Body of pancreas (tissue), 4 donors: ENCODE measurements at places on chromosomes 5 and 9.

GRCh38 chr9:103902263-103902662 is 191.8 kb upstream of the SMC2 start:
- DNase-seq: no peak

- DNase-seq: no peak
These were observed 269.9 kb upstream of the MSX2 start for GRCh38 chr5:174454464-174454863.

DNA sequence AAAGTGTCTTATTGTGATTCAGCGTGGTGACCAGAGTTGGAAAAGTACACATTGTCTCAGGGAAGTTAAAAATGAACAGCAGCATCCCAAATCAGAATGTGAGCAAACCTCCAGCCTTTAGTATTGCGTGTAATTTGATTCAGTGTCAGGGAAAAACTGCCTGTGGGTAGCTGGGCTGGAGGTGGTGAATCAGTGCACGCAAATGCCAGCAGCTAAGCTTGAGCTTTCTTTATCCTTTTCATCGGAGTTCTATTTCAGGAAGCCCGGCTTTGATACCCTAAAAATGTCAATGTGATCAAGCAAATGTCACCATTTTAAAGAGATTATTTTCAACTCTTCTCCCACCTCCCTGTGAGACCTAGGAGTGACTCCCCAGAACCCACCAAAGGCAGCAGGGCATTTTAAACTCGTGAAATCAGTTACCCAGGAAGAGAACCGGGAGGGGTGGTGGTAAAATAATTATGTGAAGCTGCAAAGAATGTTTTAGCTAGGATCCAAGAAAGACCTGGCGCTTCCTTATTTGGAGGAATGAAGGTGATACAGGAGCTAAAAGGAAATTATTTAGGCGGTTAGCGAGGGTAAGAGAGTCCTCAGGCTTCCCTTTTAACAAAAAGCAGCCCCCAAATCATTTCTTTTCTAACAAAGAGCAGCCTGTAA is 25.7 kb upstream of the C5orf47 start:
- no peak for DNase-seq

- no peak for DNase-seq
These were observed 756.0 kb upstream of the C9orf72 start for GRCh38 chr9:28329323-28329722.

GRCh38 chr9:128689820-128690683 is 1.0 kb downstream of the SET start:
- peak; percentile 54 for DNase-seq

- DNase-seq: no peak
These were observed 141.1 kb downstream of the CHSY3 start for GRCh38 chr5:130045334-130045733.

DNA sequence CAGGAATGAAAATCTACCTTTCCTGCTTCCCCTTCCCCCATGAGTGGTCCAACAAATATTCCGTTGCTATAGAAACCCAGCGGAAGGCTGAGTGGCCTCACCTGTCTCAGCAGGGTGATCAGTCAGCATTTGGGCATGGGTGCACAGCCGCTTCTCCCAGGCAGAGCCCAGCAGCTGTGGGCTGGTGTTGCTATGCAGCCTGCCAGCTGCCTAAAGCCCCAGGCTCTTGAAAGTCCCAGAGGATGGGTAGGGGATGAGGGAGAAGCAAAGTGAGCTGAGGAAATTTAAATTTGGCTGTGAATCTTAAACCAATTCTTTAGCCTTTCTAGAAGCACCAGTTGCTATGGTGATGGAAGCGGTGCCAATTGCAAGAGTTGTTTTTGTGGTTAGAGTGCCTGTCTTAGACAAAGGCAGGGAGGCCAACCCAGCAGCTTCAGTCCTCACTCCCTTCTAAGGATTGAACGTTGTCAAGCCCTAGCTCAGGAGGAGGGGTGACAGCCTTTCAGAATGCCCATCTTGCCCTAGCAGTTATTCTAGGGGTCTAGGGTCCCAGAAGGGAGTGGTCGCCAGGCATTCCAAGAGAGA is 151.5 kb upstream of the PITX1 start:
- DNase-seq: no peak

- DNase-seq: no peak
These were observed 9.1 kb downstream of the BRD3 start for GRCh38 chr9:134058716-134059115.

- no peak for DNase-seq
These were observed 176.7 kb downstream of the TLE1 start for GRCh38 chr9:81512641-81513040.

- DNase-seq: no peak
These were observed 338.0 kb upstream of the IRX4 start for GRCh38 chr5:2220741-2221140.

DNA sequence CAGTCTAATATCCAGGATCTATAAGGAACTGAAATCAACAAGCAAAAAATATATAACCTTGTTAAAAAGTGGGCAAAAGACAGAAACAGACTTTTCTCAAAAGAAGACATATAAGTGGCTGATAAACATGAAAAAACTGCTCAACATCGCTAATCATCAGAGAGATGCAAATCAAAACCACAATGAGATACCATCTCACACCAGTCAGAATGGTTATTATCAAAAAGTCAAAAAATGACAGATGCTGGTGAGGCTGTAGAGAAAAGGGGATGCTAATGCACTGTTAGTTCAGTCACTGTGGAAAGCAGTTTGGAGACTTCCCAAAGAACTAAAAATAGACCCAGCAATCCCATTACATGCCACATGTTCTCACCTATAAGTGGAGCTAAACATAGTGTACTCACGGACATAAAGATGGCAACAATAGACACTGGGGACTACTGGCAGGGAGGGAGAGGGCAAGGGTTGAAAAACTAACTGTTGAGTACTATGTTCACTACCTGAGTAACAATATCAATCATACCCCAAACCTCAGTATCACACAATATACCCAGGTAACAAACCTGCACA is 11.7 kb upstream of the TSSK1B start:
- DNase-seq: no peak

GRCh38 chr5:111131356-111131755 is 39.2 kb downstream of the WDR36 start:
- no peak for DNase-seq
